H1 (cell line): ENCODE measurements at places on chromosomes 3 and 15. TPM values are rescaled to one million over a fixed set of nuclear protein-coding genes. Genes with fewer than 3 reads are reported as not detected.

GRCh38 chr15:48145923-48146322 is 25.1 kb downstream of the SLC24A5 start:
- no peak for DNase-seq

GRCh38 chr3:124269619-124270018 is 277.7 kb upstream of the ROPN1 start:
- no peak for DNase-seq

DNA sequence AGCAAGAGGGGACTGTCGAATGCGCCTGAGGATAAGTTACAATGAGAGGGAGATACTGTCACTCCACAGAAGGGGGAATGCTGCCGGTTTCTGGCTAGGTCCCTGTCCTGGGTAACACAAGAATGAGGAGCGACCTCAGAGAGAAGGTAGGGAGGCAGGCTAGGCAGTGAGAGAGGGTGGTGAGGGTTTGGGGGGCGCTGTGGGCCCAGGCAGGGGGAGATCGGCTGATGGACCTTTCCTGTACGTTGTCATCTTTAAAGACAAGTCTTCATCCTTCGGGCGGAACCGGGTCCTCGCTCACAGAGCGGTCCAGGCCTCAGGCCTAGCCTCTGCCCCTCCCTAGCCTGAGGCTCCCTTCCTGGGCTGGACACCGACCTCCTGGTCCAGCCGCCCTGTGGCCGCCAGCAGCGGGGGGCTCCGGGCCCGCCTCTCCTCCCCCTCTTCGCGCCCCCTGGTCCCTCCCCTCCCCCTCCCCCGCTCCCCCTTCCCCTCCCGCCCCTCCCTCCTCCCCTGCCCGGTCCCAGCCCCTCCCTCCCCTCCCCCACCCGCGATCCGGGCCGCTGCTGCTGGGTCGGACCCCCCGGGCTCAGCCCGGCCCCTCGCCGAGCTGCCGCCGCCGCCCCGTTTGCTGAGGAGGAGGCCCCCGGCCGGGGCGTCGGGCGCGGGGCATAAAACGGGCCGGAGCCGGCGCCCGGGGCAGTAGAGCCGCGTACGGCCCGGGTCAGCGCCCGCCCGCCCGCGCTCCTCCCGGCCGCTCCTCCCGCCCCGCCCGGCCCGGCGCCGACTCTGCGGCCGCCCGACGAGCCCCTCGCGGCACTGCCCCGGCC is at the start of gene CHRD:
Gene CHRD (plus strand): TSS at position 697 of the 827 bp plus-strand sequence. CDS start 265 bp downstream, outside the sequence.
- no peak for DNase-seq

DNA sequence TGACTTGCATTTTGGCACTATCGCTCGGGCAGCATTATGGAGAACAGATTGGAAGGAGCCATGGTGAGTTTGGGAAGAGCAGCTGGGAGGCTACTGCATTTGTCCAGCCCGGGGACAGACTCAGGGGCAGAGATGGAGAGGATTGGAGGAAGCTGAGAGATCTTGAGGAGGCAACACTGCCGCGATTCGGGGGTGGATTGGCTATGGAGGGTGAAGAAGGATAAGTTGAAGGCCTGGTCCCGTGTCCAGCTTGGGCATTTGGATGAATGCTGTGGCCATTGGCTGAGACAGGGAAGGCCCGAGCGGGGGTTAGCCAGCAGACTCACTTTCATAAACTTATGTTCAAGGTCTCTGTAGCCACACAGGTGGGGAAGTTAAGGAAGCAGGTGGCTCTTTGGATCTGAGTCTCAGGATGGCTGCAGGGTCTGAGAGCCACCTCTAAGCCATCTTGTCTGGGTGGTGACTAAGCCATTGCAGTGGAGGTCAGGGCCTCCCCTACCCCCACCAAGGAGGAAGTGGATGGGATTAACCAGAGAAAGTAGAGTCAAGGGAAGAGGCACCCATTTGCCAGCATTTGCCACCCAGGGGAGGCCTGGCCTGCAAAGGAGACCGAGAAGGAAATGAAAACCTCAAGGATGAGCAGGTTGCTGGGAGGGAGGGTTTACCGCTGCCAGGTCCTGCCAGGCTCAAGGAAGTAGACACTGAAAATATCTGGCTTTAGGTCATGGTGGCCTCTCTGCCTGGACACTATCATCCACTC is 144.0 kb upstream of the TLE3 start:
- no peak for DNase-seq

- DNase-seq = no peak
These were observed 20.7 kb downstream of the CHL1 start for GRCh38 chr3:217099-217813.

GRCh38 chr3:133943639-133944141 is 48.0 kb upstream of the RAB6B start:
- DNase-seq = no peak

DNA sequence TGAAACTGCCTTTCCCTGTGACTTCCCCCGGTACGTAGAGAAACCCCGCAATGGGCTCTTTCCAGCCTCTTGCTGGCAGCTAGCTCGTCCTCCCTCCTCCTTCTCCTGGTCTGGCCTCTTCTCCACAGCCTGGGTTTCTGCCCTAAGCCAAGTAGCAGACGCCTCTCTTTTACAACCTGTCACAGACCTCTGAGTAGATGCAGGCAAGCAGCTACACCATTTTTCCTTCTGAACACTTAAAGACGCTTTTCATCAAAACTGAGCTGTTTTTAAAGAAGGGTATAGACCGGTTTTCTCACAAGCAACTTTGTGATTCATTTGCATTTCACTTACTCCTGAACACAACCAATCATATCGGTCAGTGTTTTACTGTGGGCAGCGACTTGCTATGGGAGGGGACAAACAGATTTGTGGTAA is 32.0 kb downstream of the ADAMTSL3 start:
- no peak for DNase-seq

DNA sequence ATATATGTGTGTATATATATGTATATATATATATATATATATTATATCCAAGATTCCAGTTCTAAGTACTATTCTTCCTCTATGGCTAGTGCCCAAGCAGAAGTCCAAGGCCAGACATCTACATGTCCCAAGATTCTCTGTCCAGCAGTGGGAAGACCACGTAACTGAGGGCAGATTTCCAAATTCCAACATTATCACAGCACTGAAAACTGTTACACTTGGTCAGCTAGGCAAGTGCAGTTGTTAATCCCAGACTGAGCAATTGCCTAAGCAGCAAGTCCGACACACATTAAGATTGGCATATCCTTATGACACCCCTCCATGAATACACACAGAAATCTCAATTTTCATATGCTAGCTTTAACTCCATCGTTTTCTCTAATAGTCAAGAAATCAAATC is 1148.5 kb downstream of the IGSF11 start:
- DNase-seq = no peak

GRCh38 chr3:50268703-50269451 is at the start of gene SEMA3B:
TSS of gene SEMA3B (plus strand) at chr3:50269147. CDS start at chr3:50269241, 94 bp downstream.
- no peak for DNase-seq

- DNase-seq = no peak
These were observed 28.4 kb upstream of the CNTN3 start for GRCh38 chr3:74642876-74643275.

The CLDN18 gene
- polyA plus RNA-seq = not detected in 2 replicates

DNA sequence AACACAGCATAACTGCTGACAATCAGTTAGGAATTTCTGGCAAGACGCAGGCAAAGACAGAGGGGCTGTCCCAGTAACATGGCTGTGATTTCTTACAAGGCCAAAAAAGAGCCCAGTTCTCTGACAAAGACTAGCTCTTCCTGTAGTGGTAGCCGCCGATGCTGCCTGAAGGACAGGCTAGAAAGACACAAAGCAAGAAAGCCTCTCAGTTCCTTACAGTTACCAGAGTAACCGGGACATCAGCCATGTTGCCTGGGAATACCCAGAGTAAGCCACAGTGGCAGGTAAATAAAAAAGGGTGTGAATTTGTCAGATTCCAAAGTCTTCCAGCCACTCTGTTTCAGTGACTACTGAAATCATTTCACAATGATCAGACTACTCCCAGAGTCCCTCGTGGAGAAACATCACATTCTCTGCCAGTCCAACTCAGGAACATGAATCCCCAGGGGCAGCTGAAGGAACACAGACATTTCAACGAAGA is 493.6 kb upstream of the ADAMTS9 start:
- no peak for DNase-seq

- DNase-seq = no peak
These were observed 15.2 kb upstream of the RTP2 start for GRCh38 chr3:187717572-187717971.

The DPPA2 gene
- 6.6 and 7.8 TPM in 2 replicates for polyA plus RNA-seq

DNA sequence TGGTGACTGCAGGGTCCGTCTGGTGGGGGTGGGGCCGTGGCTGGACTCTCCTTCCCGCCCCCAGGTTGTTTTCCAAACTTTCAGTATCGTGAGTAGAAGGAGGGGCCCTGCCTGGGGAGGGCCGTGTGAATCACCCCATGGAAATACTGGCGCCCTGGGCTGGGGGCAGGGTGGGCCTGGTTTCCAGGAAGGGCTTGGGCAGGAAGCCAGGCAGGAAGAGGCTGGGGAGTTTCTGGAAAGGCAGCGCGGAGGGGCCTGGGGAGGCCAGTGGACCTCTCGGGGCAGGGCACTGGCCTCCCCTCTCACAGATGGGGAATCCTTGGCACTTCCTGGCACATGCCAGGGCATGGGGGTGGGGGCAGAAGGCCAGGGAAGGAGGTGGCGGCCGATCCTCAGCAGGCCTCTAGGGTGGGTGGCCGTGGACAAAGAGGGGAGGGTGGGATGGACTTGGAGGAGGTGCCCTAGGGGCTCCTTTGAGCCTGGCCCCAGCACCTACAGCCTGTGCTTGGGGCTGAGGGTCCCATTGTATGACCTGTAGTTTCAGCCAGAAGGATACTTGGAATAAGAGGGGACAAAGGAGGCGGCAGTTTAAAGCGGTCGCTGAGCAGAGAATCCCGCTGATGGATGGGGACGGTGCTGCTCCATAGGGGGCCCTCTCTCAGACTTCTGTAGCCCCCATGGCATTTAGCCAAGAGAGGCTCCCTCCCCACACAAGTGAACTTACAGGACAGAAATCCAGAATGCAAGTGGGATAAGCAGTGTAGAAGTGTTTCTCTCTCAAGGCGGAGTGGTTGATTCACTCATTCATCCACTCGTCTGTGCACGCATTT is 56.5 kb upstream of the GATA2 start:
- no peak for DNase-seq

- no peak for DNase-seq
These were observed 524 bp downstream of the ZMYND10 start for GRCh38 chr3:50345008-50345407.

The FAM131A gene
- polyA plus RNA-seq = 21.9 and 35.3 TPM in 2 replicates

GRCh38 chr3:124650798-124651197 is 79.5 kb upstream of the UMPS start:
- no peak for DNase-seq

DNA sequence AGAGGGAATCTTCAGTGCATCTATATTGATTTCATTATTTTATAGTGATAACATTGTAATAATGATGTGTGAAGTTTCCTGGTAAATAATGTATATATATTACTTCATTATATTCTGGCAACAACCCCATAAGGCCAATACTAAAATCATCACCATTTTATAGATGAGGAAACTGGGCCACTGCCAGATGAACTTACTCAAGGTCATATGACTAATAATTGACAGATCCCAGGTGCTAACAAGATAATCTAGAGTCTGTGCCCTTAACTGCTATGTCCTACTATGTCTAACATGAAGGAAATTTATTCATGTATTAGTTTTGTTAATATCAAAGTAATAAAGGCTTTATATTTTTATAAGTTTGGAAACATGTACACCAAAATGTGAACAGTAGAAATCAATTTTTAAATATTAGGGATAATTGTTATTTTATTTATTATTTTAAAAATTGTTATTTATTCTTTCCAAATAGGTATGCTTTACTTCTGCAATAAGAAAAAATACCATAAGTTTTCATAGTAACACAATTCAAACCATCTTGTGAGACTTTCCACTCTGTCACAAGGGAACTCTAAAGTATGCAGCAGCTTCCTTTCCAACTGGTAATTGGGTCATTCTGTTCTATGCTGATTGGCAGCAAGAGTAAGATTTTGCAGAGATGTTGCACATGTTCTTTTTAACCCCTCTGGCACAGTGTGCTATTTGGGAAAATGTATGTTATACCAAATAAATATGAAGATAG is 90.8 kb upstream of the CMC1 start:
- no peak for DNase-seq

GRCh38 chr3:50212502-50212901 is 7.4 kb downstream of the SLC38A3 start:
- no peak for DNase-seq

DNA sequence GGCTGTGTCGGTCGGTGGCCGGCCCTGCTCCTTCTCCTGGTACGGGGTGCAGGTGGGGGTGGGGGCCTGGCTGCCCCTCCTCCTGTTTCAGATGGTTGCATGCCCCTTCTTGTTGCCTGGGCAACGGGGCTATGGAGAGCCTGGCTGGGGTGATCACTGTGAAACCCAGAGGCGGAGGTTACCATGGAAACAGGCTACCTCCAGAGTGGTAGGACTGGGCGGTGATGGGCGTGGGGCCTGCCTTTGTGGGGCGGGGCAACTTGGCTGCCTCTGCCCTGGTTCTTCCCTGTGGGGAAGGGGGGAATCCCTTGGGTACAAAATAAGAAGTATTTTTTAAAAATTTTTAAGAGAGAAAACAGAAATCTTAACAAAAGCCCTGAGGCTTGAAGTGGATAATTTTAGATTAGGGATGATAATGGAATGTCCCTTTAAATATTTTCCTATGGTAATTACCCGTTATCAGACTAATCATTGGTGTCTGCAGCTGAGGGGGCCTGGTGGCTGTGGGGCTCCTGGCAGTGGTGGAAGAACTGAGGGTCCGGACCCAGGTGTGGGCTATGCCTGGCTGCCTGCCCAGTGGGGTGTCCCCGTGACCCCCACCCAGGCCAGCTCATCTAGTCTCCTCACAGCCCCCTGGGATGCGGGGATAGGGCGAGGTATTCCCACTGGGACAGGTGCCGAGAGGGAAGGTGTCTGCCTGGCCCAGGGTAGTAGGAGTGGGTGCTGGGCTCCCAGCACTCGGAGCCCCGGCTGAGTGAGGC is 32.5 kb downstream of the PLXNA1 start:
- DNase-seq = no peak

The THRB gene
- polyA plus RNA-seq = 0.98 and 1.4 TPM in 2 replicates

DNA sequence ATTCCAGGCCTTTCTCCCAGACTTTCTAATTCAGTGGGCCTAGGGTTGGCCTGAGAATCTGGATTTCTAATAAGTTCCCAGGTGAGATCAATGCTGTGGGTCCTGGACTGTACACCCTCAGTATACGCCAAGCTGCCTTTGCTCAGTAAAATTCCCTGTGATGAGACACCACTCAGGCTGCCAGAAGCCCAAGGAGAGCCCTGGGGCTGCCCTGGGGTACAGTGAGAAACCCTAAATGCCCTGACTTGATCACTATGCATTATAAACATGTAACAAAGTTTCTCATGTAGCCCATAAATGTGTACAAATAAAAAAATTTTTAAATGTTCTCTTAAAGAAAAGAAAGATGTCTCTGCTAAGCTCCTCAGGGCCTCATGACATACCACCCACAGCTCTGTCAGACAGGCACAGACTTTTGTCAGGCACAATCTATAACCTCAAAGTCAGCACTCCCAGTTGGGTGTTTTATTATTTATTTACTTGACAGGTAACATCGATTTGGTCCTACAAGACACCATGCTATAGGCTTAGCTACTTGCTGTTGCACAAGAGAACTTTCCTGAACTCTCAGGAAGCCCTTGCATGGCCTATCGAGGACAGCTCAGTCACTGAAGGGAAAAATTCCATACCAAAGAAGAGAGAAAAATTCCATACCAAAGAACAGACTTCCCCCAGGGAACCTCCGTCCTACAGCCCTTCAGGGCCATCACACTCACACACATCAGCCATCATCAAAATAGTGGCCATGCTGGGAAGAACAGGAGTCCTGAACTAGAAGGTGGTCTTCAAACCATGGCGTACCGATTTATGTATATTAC is 22.7 kb downstream of the LARP6 start:
- DNase-seq = no peak

The MPI gene
- 74.8 and 79.0 TPM in 2 replicates for polyA plus RNA-seq

- no peak for DNase-seq
These were observed 342.6 kb downstream of the NSUN3 start for GRCh38 chr3:94405258-94406035.

GRCh38 chr15:63006032-63006878 is 36.3 kb upstream of the TPM1 start:
- no peak for DNase-seq
